ENCODE measurements at places on chromosomes 1 and 21.

DNA sequence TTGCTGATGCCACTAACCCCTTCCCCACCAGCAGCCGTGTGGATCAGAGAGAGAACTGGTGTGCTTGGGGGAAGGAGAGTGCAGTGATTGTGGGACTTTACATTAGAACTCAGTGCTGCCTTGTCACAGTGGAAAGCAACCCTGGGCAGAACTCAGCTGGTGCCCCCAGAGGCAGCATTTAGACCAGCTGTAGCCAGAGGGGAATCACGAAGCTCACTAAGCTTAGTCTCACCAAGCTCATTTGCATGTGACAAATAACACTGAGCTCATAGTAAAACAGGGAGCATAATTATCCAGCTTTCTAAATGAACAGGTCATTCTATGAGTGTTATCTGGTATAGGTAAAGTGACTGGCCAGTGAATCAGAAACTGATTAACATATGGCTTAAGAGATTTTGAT lies 9.8 kb upstream of the SMAP2 start:
- no peak for DNase-seq

- DNase-seq: no peak
Measured at GRCh38 chr1:156554971-156555370, 17.4 kb downstream of the IQGAP3 start.

DNA sequence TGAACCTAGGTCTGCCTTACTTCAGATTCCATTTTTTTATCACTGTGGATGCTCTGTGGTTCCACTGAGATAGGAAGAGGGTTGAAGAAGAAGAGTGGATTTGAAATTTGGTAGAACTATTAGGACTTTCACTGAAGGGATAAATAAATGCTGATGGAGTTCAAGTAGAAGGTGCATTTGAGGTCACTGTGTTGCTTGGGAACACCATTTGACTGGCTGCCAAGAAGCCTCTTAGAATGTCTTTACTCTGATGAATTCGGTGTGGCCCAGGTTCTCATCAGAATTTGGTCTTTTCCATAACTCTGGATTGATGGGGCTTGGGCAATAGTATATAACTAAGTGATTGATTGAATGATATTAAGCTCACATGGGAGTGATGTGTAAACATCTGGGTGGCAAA lies 11.9 kb downstream of the XPR1 start:
- DNase-seq: no peak

DNA sequence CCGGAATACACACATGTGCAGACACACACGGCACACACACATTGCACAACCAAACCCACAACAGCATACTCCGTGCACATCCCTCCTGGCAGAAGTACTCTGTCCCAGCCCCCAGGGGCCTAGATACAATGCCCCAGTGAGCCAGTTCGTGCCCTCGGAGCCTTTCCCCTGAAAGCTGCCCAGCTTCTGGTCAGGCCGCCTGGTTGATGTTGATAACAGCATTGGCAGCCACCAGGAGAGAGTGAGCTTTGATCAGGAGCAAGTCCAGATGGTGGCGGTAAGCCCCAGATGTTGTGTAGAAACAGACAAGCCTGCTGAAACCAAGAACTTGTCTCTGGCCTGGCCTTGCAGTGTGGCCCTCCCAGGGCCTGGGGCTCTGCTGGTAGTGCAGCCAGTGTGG lies 109.1 kb downstream of the GRIK3 start:
- no peak for DNase-seq

GRCh38 chr1:176046926-176047325 lies 160.2 kb downstream of the COP1 start:
- DNase-seq: no peak

DNA sequence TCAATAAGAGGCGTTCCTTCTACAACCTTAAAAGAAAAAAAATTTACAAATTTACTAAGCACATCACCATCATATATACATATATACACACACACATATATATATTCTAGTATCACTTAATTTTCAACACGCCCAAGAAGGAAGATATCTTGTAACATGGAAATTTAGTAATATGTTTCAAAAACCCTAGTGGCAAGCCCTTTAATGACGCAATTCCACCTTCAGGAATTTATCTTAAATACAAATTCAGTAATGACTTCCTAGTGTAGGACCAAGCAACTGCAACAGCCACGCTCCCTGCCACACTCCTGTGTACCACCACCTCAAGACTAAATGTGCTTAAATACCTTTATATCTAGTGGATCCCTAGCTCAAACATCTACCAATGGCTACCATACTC lies 12.5 kb downstream of the LBR start:
- DNase-seq: no peak

- no peak for DNase-seq
Measured at GRCh38 chr1:69738458-69739250, 170.9 kb downstream of the LRRC7 start.

- no peak for DNase-seq
Measured at GRCh38 chr1:153357076-153357852, 390 bp upstream of the S100A9 start.

GRCh38 chr21:16305686-16306085 lies 575.9 kb downstream of the USP25 start:
- no peak for DNase-seq

GRCh38 chr1:115694805-115695204 lies 53.0 kb downstream of the VANGL1 start:
- DNase-seq: no peak

DNA sequence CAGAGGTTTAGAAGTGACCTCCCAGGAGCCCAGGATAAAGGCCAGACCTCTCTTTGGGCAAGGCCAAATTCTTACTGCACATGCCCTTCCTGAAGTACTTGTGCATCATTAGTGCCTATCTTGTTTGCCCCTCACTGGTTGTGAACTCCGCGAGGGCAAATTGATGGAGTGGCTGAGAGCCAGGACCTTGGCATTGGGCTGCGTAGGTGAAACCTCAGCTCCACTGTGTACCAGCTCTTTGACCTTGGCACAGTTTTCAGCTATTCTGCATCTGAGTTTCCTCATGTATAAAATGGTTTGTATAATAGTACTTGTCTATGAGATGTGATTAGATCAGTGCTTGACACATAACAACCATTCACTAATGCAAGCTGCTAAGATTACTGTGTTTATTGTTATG lies 11.5 kb downstream of the OTUD3 start:
- DNase-seq: no peak

DNA sequence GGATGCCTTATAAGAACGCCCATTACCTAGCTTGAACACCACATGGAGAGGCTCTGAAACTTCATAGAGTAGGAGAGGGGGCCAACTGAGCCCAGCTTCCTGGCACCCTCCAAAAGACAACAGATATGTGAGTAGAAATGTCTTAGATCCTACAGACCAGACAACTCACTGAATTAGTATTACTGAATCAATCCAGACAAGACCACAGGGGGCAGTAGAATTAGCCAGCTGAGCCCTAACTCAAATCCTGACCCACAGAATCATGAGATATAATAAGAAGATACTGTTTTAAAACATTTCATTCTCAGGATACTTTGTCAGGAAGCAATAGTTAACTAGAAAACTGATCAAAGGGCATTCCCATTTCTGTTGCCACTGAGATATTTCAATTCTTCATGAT lies 45.8 kb upstream of the C1orf21 start:
- no peak for DNase-seq

- DNase-seq: no peak
Measured at GRCh38 chr1:187491082-187491720, 662.5 kb downstream of the PLA2G4A start.

GRCh38 chr1:8871539-8871935 lies 6.9 kb downstream of the ENO1 start:
- no peak for DNase-seq

GRCh38 chr1:207817166-207817565 lies 65.3 kb downstream of the CD46 start:
- DNase-seq: no peak

- DNase-seq: no peak
Measured at GRCh38 chr1:151970128-151970527, 23.5 kb downstream of the S100A10 start.

- no peak for DNase-seq
Measured at GRCh38 chr1:117659550-117660270, 53.9 kb downstream of the TENT5C start.

DNA sequence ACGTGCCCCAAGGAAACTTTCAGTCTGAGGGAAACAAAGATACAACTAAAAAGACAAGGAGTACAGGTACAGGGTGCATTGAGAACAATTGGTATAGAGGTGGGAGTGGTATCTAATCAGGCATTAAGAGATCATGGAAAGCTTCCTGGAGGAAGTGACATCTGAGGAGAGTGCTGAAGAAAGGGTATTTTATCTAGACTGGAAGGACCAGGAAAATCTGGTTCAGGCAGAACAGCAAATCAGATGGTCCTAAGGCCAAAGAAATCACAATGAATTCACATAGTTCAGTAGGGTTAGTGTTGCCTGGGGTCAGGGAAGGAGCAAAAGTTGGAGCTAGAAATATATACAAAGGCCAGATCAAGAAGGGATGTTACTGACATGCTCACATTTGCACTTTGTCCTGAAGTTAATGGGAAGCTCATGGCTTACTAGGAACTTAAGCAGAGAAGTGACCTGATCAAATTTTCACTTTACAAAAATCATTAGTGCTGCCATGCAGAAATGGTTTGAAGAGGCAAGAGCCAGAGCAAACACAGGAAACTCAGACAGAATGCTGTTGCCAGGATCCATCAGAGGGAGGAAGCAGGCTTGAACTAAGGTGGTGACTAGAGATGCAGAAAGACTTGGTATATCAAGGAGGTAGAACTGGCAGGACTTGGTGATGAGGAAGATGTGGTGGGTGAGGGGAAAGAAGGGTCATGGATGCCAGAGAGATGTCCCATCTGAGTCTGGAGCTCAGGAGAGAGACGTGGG lies 14.5 kb upstream of the CTTNBP2NL start:
- DNase-seq: no peak

- DNase-seq: no peak
Measured at GRCh38 chr1:242788771-242789170, 264.3 kb upstream of the PLD5 start.

DNA sequence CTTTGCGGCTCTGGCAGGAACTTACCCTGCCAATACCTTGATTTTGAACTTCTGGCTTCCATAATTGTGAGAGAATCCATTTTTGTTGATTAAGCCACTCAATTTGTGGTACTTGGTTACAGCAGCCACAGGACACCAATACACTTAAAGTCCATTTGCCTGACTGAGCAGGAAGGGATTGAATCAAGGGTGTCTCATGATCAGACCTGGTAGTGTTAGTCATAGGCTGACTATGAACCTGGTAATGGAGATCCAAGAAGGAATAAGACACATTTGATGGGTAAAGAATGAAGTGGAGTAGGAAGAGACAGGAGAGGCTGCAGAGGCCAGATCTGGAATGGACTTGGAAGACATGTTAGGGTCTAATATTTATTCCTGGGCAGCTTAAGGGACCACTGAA lies 31.2 kb upstream of the MAP1LC3C start:
- no peak for DNase-seq

- no peak for DNase-seq
Measured at GRCh38 chr1:229364207-229365065, 21.6 kb upstream of the CCSAP start.

DNA sequence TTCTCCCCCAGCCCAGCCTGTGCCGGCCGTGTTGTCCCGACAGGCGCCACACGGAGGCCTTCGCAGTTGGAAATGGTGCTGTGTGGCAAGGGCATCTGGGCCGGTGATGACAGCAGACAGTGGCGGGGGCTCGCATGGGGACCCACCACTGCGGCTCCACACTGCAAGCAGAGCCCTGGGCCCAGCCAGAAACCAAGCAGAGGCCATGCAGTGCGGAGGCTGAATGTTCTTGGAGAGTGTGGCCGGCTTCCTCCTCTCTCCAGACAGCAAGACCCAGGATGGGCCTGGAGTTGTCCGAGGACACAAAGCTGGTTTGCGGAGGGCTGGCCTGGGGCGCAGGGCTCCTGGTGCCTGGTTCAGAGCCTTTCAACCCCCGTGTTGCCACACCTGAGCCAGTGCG lies 104.6 kb downstream of the SIK1 start:
- no peak for DNase-seq

- no peak for DNase-seq
Measured at GRCh38 chr1:70818401-70818800, 229.2 kb downstream of the PTGER3 start.

GRCh38 chr21:16908077-16908476 lies 604.8 kb upstream of the CXADR start:
- no peak for DNase-seq

DNA sequence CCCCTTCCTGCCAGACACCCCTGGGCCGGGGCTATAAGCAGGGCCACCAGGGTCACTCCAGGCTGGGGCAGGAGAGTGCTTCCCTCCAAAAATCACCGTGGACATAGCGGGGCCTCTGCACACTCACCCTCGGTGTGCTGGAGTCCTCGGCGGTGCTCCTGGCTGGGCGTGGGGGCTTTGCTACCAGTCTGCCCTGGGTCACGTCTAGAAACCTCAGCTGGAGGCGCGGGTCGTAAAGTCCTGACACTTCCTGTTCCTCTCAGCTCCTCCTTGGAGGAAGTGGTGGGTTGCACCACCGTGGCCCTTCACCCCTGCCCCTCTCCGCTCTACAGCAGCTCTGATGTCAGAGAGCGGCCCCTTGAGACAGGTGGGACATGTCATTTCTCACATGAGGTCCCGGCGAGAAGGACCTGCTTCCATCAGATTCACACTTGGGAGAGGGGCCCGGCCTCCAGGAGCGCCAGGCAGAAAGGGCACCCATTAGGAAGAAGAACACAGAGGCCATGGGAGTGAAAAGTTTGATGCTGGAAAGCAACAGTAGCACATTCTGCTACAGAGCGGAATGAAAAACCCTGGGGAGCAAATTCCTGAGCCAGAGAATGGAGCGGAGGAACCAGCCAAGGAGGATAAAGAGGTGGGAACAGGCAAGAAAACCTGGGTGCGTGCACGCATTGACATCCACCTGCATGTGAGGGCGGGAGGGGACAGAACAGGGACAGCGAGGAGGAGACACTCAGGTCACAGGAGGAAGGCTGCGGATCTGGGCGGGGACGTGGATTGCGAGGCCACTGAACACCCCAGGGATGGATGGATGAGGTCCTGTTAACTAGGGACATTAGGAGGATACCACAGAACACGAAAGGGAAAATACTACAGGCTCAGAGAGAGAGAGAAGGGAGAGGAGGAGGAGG lies at the start of gene ITGB2:
Gene ITGB2, minus strand, starts transcription at position 206 of the 911 bp plus-strand sequence. CDS start 10,117 bp downstream, outside the sequence.
- no peak for DNase-seq

DNA sequence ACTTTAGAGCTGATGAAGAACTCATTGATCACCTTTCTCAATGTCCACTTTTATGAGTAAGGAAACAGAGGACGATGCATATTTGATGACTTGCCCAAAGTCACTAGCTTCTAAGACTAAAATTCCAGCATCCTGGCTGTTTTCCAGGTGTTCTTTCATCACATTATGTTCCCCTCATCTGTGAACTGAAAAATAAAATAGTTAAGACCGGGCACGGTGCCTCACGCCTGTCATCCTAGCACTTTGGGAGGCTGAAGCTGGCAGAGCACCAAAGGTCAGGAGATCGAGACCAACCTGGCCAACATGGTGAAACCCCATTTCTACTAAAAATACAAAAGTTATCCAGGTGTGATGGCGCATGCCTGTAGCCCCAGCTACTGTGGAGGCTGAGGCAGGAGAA lies 297.5 kb downstream of the DUSP10 start:
- no peak for DNase-seq

DNA sequence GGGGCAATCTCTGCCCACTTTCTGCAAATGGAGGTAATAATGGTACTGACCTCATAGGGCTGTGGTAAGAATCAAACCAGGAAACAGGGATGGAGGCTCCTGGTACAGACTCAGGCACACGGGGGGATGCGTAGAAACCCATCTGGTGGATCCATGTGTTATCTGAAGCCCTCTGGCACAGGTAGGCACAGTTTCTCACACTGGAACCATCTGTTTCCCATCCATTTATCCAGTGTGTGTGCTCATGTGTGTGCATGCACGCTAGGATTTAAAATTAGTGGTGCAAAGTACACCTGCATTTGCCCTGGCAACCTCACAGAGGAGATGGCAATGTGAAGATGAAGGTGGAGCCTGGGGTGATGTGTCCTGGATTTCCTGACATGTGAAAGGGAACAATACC lies 103.3 kb downstream of the RAVER2 start:
- no peak for DNase-seq
